ENCODE measurements at places on chromosomes 5 and 9.

- DNase-seq = no peak
These were observed 17.0 kb downstream of the CTSL start for GRCh38 chr9:87742813-87743428.

- no peak for DNase-seq
These were observed 353.2 kb downstream of the CWC27 start for GRCh38 chr5:65121880-65122436.

DNA sequence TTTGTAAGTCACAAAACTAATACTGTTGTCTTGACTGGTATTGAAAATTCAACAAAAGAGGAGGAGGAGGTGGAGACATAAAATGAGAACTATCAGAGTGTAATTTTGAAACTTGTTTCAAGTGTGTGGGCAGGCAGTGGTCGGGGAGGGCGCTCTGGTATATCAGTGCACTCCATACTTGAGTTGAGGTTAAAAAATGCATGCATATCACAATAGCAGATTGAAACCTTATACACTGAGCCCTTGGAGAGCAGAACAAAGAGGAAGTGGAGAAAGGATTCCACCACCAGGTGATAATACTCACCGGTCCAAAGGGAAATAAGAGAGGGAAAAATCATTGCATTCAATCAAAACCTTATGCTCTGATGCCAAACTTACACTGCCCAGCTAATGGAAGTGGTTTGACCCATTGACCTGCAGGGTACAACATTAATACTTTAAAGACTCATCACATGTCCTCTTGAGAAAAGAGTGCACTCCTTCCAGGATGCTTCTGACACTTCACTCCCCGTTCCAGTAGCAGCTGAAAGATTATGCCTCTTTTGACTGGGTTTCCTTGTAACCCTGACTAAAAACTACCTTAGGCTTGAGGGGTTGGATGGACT lies 79.5 kb upstream of the FAM169A start:
- no peak for DNase-seq

- no peak for DNase-seq
These were observed 482.7 kb upstream of the CD180 start for GRCh38 chr5:67679184-67679841.

- DNase-seq = no peak
These were observed 42.0 kb upstream of the UNC5A start for GRCh38 chr5:176768174-176768970.

GRCh38 chr9:79952401-79952800 lies 380.6 kb downstream of the TLE4 start:
- DNase-seq = no peak

- DNase-seq = peak; percentile 69
These were observed 923 bp upstream of the ZBTB5 start for GRCh38 chr9:37466037-37466709.

DNA sequence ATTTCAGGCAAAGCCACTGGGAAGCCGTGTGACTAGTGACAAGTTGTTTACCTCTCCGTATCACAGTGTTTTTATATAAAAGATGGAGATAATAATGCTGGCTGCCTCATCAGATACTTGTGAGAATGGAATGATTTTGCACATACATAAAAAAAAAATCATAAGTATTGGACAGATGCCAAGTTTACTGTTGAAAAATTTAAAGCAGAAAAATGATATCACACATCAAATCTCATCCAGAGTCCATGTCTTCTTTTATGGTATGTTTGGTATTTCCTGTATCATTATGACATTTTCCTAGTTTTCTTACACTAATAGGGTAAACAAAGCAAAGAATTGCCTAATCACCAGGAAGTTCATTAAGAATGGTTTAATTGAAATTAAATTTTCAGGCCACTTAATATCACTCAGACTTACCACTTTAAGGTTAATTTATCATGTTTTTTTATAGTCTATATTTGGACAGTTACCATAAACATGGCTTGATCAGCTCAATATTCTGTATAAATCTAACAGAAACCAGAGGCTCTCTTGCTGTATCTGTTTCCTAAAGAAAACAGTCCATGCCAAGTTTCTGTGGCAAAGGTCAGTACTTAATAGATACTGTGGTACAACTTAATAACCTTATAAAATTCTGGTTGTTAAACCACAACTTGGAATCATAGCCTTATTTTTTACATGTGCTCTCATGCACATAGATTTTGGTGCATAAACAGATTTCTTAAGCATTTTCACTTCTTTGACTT lies 656.5 kb upstream of the RIOK2 start:
- DNase-seq = no peak

DNA sequence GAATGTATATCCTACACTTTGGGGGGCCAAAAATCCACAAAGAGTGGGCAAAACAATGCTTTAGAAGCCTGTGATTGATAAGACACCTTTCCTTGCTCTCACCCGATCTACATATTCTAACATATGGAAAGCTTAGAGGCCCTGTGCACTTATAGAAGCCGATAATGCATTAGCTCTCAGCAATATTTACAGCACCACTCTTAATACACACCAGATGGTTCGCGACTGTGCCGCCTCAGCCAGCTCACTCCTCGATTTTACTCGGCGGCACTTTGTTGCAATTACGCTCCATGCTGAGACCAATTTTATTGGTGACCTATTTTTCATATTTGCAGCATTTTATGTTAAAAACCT lies 18.8 kb downstream of the NR2F1 start:
- DNase-seq = no peak

DNA sequence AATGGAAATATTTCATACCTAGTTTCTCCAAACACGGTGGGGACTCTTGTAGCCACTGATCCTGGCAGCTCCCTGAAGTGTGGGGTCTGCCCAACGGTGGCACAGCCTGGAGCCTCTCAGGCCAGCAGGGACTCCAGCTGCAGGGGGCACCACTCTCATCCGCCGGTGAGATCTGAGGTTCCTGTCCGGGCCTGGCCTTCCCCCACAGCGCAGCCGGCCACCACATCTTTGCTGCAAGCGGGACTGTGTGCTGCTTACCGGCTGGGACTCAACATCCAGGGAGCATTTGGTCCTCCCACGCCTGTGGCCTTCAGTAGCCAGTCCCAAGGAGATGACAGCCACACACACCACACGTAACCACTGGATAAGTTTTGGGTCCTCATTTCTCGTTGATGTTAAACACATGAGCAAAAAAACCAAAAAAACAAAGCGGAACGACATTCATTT lies 7.7 kb upstream of the NKX2-5 start:
- DNase-seq = no peak

DNA sequence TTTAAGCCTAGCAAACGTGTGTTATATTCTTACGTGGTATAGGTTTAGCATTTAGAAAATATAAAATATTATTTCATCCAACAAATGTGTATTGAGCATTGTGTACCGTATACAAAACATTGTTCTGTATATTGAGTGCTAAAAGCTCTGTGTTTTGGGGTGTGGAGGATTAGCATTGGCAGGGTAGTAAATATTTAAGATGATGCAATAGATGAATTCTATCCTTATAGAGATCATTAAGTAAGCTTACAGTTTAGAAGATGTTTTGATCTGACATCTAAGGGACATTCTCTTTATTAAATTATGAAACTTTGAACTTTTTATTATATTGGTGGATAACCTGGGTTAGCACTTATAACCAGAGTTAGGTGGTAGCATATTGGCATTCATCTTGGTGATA lies 48.5 kb upstream of the GLIPR2 start:
- DNase-seq = no peak

- DNase-seq = no peak
These were observed 33.7 kb downstream of the DNAH5 start for GRCh38 chr5:13910637-13911288.

- DNase-seq = no peak
These were observed 16.6 kb downstream of the FAT2 start for GRCh38 chr5:151574444-151574996.

DNA sequence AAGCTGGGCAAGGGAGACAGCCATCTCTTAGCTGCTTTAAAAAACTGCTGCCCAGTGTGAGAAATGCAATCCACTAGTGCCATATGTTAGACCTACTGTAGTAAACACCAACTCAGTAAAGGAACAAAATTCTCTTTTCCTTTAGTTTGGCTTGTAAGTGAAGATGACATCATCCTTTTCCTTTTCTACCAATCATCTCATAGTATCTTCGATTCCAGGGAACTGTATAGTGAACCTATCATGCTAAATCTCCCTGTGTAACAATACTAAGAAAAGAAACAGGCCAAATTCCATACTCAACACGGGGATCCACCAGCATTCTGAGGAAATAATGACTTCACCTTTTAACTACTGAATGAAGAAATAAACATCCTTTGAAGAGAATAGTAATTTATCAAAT lies 100.1 kb downstream of the RAPGEF6 start:
- DNase-seq = no peak

- no peak for DNase-seq
These were observed 77.0 kb downstream of the ERCC6L2 start for GRCh38 chr9:95952471-95952870.

GRCh38 chr5:156686380-156686779 lies 163.7 kb upstream of the PPP1R2B start:
- DNase-seq = no peak

GRCh38 chr9:28001096-28001495 lies 427.8 kb upstream of the C9orf72 start:
- no peak for DNase-seq

DNA sequence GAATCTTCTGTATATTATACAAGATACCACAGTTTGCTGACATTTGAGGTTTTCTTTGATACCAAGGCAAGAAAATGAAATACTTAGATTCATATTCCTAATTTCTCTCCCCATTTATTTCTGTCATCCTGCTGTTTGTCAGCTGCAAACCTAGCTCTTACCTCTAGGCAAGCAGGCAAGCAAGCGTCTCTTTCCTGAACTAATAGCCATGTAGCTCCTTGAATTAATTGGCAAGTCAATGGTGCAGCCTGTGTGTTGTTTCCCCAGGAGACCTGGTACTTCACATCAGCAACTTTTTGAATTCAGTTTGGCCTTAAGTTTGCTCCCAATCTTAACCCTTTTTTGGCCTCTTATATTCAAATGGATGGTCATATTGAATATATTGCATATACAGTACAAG lies 573.6 kb upstream of the ARRDC3 start:
- no peak for DNase-seq

- DNase-seq = no peak
These were observed 368 bp downstream of the SH3TC2 start for GRCh38 chr5:149062371-149063016.

DNA sequence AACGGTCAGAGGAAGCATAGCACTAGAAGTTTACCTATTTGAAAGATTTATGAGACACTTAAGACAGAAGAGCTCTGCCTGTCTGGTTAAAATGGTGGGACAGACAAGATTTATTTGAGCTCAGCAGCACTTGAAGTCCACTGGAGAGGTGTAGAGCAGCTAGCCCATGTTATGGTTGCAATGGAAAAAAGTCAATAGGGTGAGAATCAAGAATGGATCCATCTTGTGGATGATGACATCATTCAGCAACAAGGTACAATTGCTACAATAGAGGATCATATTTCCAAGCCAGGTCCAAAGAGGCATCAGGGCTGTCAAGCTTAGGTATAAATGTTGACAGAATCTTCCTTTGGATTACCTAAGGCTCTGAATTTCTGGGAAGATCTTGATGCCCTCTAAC lies 21.1 kb upstream of the ZNF131 start:
- DNase-seq = no peak

DNA sequence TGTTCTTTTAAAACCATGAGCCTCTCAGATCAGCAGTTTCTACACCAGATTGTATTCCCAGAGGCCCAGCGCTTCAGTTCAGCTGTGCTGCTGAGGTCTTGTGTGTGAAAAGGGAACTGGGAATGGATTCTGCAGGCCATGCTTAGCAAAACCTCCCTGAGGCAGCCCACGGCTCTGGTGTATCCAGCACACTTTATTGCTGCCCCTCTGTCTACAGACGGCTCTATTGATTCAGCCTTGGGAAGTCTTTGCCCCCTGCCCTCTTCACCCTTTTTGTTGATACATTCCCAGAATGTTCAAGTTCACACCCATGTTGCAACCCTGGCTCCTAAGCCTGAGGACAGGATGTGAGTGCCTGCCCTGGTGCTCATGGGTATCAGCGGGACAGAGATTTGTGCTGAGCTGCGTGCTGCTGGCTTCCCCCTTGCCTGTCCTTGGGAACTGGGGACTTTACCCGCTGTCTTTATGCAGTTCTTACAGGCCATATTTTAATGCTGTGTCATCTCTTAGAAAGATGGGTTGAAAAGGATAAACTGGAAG lies 37.3 kb downstream of the ARHGAP26 start:
- DNase-seq = no peak

DNA sequence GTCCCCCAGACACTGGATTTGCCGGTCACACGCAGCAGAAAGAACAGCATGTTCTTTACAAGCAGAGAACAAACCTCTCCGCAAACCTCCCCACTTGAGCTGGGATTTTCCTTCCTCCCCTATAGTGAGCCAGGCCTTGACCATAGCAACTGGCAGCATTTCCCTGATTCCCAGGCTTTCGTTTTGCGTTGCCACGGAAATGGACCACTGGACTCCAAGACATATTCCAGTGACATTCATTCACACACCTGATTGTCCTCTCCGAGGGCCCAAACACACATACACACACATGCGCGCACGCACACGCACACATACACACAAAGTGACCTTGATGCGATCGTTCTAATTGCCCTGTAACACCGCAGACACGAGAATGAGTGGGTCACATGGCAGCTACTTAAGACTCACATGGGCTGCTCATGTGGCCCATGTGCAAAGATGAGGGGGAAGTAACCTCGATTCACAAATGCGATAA lies 80.9 kb upstream of the CPEB4 start:
- no peak for DNase-seq
